NB4 (cell line): ENCODE measurements at places on chromosomes 6 and 20.

DNA sequence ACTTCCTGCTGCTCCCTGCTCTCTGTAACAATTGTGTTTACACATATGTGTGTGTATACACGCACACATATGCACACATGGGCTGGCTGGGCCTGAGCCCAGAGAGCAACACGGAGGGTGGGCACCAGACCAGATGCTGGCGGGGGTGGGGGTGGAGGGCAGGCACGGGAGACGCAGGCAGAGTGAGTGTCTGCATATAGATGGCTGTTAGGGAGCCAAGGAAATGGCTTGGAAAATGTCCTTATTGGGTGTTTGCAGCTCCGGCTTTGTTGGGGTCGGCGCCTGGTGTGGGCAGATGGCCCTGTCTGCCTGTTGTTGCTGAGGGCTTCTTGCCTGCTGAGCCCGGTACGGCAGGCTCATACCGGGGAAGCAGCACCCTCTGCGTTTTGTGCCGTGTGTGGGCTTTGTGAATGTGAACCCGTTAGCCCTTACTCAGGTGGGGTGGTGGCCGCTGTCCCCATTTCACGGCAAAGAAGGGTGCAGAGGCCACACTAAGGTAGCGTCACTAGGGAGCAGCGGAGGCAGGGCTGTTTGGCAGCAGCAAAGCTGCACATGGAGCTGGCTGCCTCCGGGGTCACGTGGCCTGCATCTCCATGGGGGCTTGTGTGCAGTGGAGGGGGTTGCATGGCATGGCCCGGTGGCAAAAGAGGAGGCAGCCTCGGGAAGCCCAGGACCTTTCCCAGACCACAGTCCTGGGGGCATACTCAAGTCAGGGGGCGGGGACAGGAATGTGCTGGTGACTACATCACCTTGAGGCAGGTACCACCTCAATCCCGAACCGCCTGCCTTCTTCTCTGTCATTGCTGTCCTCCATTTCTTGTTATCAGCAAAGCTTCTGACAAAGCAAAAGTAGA is 47.4 kb upstream of the SRF start:
- no peak for DNase-seq

GRCh38 chr6:44660561-44661220 is 273.2 kb downstream of the CDC5L start:
- no peak for DNase-seq

DNA sequence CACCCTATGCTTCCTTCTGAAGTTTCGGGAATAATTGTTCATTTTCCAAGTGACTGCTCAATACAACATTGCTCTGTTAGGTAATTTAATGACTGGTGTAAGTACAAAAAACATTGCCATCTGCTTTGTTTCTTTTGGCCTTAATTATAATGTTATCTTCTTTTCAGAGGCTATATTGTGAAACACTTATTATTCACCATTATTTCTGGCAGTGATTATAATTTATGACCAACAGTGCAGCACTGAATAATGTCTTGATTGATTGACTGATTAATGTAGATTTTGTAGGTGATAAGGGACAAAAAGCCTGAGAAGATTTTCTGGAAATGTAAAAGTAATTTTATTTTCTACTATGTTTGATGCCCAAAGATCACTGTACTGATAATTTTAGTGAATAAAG is 377.7 kb downstream of the PLCB1 start:
- DNase-seq, result no peak

- no peak for DNase-seq
Measured at GRCh38 chr6:25960734-25961133, 1.9 kb upstream of the TRIM38 start.

- DNase-seq, result no peak
Measured at GRCh38 chr20:43993560-43993959, 78.9 kb downstream of the TOX2 start.
